Stimulated activated naive CD4-positive, alpha-beta T cell treated with Interleukin-2 at 50 U/mL for 16 hours (primary cell): ENCODE measurements at places on chromosomes 1 and 21.

GRCh38 chr1:71621785-71622184, 541.0 kb upstream of the ZRANB2 start:
- DNase-seq, result no peak

DNA sequence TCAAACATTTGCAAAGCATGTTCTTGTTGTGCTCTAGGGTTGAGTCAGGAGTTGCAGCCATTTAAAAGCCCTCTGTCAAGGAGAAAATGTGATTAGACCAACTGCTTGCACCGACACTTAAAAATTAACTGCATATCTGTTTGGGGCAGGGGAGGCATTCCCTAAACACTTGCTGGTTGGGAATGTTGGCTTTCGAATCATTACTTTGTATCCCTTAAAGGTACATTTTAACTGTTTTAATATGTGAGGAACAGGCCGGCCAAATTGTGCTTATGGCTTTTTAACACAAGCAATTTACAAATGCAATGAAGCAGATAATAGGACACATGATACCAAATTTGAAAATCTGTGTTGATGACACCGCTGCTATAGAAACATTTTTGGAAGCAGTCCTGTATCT, 159.1 kb downstream of the LHX8 start:
- DNase-seq, result no peak

DNA sequence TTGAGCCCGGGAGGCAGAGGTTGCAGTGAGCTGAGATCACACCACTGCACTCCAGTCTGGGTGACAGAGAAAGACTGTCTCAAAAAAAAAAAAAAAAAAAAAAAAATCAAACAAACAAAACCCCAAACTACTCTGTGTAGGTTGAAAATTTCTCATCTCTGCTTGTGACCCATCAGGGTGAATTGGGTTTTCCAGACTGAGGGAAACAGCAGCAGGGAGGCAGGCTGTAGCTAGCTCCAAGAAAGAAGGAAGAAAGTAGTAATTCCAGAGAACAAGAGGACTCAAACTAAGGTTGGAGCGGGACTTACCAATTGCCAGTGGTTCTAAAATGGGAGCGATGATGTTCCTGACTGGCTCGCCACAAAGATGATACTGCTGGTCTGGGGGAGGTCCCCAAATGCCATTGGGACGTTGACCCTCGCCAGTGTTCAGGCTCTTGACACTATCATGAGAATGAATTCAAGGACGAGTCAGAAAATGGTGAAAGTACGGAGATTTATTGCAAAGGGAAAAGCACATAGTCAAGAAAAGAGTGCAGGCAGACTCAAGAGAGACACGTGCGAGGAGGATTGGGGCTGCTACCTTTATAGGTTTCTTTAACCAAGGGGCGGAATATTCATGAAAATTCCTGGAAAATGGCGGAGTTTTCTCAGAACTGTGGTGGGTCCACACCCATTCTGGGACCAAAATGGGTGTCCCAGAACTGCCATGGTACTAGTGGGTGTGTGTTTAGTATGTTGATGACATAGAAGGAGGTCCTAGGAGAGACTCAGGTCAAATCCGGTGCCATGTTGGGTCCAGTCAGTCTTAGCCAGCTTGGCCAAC, 13.4 kb downstream of the AADACL4 start:
- DNase-seq, result no peak

- DNase-seq, result no peak
Measured at GRCh38 chr1:67846538-67846937, 13.3 kb upstream of the GNG12 start.

- DNase-seq, result no peak
Measured at GRCh38 chr1:215475796-215476481, 91.2 kb upstream of the KCTD3 start.

- DNase-seq, result no peak
Measured at GRCh38 chr1:97105531-97105930, 383.9 kb downstream of the PTBP2 start.

DNA sequence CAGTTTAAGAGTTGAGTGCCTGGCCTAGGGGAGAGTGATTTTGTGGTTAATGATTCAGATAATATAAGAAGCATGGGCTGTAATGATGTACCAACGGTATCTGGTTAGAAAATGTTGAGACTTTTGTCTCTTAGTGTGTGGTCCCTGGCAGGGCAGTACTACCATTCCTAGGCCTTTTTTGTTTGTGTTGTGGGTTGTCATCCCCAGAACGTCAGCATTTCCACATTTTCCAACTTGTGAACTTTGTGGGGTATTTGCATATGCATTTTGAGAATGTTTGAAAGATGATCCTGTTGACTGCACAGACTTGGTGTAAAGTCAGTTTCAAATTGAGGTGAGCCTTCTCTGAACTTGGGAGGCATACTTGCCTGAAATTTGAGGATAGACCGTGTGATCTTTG, 11.4 kb downstream of the NEK7 start:
- DNase-seq, result no peak

GRCh38 chr1:175749075-175749474, 5.7 kb upstream of the TNR start:
- no peak for DNase-seq

DNA sequence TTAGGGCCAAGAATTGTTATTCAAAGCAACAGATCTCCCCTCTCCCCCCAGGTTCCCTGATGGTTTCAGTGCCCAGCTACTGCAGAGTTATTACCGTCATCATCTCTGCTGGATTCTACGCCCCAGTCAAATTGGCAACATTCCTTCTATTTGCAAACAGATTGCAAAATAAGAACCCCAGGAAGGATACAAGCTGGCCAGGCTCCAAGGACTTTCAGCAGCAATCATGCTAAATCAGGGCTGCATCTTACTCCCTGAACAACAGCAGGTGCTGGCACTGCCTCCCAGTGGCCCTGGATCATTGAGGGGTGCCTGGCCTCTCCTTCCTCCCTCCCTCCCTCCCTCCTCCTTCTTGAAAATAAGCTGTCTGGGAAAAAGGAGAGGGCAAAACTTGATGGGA, 521.6 kb upstream of the BEND5 start:
- no peak for DNase-seq

- no peak for DNase-seq
Measured at GRCh38 chr21:26814386-26814785, 30.8 kb downstream of the ADAMTS1 start.

DNA sequence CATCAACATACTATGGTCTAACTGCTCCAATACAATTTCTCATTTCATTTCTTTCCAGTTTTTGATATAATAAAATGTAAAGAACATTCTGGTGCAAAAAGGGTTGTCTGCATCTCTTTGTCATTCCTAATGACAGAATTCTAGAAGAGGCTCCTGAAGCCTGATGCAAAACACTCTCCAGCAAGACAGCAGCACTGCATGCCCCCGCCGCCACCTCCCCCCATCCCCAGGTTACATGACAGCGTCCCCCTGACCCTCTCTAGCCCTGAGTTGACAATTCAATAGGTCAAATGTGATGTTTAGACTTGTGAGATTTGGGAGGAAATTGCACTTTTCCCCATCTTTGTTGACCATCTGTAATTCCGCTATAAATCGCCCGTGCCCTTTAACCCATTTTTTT, 64.6 kb upstream of the C1orf21 start:
- DNase-seq, result no peak

DNA sequence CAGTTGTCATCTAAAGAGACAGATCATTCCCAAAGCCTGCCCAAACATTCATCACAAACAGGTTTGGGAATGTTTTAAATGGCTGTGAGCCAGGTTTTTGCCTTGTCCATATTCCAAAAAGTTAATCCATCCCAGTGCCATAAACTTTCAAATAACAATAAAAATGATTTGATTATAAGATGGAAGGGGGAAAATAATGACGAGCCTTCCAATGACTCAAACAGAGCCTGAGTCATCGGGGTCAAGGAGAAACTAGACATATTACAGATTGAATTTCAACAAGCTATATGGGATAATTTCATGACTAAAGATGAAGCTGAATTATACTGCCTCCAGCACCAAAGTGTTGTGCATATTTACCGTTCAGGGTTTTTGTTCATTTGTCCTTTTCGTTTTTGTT, 195.8 kb upstream of the PKN2 start:
- no peak for DNase-seq

GRCh38 chr1:218397752-218398339, 52.7 kb downstream of the TGFB2 start:
- no peak for DNase-seq

DNA sequence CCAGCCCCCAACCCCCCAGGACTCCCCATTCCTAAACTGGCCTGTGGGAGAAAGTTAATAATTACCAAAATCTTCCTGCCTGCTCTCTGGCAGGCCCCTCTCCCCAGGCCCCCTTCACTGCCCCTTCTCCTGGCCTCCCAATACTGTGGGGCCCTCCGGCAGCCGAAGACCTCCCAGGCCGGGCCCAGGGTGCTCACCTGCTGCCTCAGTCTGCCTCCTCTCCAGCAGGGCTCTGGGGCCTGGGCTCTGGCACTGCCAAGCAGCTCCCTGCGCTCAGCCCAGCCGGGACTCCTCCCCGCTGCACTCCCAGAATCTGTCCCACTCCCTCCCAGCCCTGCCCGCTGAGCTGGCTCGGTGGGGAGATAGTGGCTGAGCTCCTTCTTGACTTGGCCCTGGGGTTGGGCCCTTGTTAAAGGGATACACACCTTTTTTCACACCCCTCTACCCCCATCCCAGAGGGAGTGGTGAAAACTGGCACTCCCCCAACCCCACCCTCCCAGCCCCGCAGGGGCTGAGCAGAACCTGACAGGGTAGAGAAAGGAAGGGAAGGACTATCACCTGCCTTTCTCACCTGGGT, at the start of gene S100A16:
Gene S100A16, minus strand, starts transcription at position 383 of the 577 bp plus-strand sequence. CDS start 4,986 bp downstream, outside the sequence.
- no peak for DNase-seq

- no peak for DNase-seq
Measured at GRCh38 chr21:31426235-31426797, 82.3 kb upstream of the TIAM1 start.

- DNase-seq, result no peak
Measured at GRCh38 chr1:232388363-232388762, 241.6 kb downstream of the SIPA1L2 start.

DNA sequence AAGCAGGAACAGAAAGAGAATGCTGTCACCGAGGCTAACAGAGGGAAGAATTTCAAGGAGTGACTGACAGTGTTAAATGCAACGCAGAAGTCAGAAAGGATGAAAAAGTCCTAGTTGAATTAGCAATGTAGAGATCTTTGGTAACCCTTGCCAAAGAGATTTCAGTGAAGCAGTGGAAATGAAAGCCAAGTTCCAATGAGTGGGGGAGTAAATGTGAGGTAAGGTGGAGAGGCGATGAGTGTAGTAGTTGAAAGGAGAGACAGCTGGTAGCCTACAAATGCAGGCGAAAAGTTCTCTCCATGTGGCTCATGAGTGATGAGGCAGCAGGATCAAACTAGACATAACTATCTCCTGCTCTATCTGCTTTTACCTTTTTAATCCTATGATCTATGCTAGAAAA, 74.6 kb upstream of the IPO9 start:
- DNase-seq, result no peak

GRCh38 chr1:18651713-18652112, 21.1 kb downstream of the PAX7 start:
- no peak for DNase-seq

- peak; percentile 81 for DNase-seq
Measured at GRCh38 chr1:44721485-44722361, 9.2 kb downstream of the RNU5D-1 start.

GRCh38 chr1:6962996-6963911, 178.0 kb downstream of the CAMTA1 start:
- DNase-seq, result peak; percentile 15

DNA sequence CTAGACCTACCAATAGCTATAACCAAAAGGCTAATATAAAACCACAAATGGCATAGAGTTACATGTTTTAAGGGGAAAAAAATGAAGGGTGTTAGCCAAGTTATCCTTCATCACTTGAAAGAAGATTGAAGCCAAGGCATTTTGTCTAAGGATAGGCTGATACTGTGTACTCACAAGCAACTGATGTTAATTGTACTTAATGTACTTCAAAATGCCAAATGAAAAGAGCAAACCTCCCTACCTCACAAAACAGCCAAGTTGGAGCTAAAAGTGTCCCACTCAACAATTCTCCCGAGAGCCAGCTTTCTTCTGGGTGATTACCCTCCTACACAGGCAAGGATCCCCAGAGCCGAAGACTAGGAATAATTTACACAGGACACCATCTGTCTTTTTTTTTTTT, 4.4 kb upstream of the IGSF3 start:
- no peak for DNase-seq

- DNase-seq, result peak; percentile 62
Measured at GRCh38 chr21:45590726-45591618, 48.7 kb upstream of the SLC19A1 start.

- no peak for DNase-seq
Measured at GRCh38 chr1:25360596-25361581, 22.8 kb downstream of the TMEM50A start.

- DNase-seq, result no peak
Measured at GRCh38 chr1:235325139-235325538, 2.8 kb downstream of the ARID4B start.

- DNase-seq, result no peak
Measured at GRCh38 chr1:90990779-90991178, 31.1 kb downstream of the ZNF644 start.

- no peak for DNase-seq
Measured at GRCh38 chr1:109784551-109785252, 21.0 kb upstream of the EPS8L3 start.
